A549 treated with DMSO at 1 μM for 4 hours (cell line): ENCODE measurements at places on chromosomes 11 and 22. TPM values are rescaled to one million over a fixed set of nuclear protein-coding genes. Genes with fewer than 3 reads are reported as not detected.

The ZW10 gene
- 12.4 to 15.0 TPM (median 14.5 TPM) in 5 replicates for total RNA-seq

The SLC22A12 gene
- not detected in 5 replicates for total RNA-seq

The RAB30 gene
- 6.1 to 8.8 TPM (median 6.8 TPM) in 5 replicates for total RNA-seq

The OR4A16 gene
- total RNA-seq = not detected in 5 replicates

The GTSE1 gene
- total RNA-seq = 23.7 to 36.6 TPM (median 35.3 TPM) in 5 replicates

The MUC5B gene
- 2.3 to 4.3 TPM (median 2.9 TPM) in 5 replicates for total RNA-seq

The FOLR2 gene
- not detected in 5 replicates for total RNA-seq

The PLA2G6 gene
- total RNA-seq = 3.8 to 5.4 TPM (median 4.2 TPM) in 5 replicates

The LMO2 gene
- total RNA-seq = 0.44 to 0.85 TPM (median 0.51 TPM) in 5 replicates

The OR10D3 gene
- total RNA-seq = not detected in 5 replicates

The FAM118A gene
- 9.6 to 11.6 TPM (median 10.0 TPM) in 5 replicates for total RNA-seq

The MOGAT2 gene
- total RNA-seq = 0.05 TPM in 1 of 5 replicates, not detected in the others
